Large intestine (tissue), 12 donors: ENCODE measurements at places on chromosomes 3 and 15. TPM values are rescaled to one million over a fixed set of nuclear protein-coding genes. Genes with fewer than 3 reads are reported as not detected.

GRCh38 chr15:69704700-69705099, 252.1 kb downstream of the RPLP1 start:
- DNase-seq, result no peak

PRR23E gene
- polyA plus RNA-seq, result not detected

TJP1 gene
- polyA plus RNA-seq, result 62.9 TPM

ATP8B4 gene
- polyA plus RNA-seq, result 4.4 TPM

DNA sequence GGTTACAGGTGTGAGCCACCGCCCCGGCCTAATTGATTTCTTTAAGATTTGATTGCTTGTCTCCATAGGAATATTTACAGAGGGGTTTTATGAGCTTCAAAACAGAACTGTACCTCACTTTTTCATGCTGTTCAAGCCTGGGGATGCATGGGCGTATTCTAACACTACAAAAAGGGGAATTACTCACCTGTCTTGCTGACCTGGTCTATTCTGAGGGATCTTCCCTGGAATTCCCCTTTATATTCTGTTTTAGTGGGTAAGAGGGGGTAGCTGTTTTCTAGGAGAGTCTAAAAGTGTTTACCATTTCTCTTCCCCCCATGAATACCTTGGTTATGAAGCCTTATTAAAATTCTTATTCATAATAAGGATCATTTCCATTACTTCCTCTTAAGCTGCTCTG, 48.1 kb downstream of the NME9 start:
- DNase-seq, result no peak
